ENCODE measurements at places on chromosomes 16 and 17. TPM values are rescaled to one million over a fixed set of nuclear protein-coding genes. Genes with fewer than 3 reads are reported as not detected.

DNA sequence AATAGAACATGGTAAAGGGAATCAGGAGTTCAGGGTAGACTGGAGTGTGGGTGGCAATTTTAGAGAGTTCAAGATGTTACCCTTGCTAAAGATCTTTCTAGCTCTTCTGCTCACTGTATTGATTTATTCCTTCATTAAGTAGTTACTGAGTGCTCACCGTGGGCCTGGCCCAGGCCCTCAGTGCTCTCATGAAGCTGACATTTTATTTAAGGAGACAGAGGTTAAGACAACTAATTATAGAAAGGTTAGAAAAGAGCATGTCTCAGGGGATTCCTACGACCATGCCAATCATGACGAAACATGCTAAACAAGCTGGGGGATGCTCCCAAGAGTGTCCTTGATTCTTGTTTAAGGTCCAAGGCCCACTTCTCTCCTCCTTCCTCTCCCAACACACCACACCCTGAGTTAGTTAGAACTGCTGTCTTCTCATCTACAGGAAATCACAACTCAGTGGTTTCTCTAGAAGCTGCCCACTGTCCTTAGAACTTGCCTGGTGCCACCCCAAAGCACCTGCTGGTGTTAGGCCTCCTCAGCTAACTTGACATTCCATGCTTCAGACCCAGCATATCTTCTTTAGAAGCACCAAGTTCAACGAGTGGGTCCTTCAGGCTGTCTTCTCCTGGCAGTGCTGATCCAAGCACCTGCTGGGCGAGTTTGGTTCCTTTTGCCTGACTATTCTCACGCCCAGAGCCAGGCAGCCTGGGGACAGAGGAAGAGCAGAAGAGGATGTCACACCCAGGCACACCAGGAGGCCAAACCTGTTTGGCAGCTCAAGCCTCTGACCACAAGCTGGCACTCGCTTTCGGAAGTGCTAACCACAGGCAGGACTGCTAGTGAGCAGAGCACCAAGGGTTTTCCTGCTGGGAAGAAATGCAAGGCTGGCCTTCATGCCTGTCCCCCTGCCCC is 79.0 kb downstream of the GAS7 start:
- DNase-seq: no peak

DNA sequence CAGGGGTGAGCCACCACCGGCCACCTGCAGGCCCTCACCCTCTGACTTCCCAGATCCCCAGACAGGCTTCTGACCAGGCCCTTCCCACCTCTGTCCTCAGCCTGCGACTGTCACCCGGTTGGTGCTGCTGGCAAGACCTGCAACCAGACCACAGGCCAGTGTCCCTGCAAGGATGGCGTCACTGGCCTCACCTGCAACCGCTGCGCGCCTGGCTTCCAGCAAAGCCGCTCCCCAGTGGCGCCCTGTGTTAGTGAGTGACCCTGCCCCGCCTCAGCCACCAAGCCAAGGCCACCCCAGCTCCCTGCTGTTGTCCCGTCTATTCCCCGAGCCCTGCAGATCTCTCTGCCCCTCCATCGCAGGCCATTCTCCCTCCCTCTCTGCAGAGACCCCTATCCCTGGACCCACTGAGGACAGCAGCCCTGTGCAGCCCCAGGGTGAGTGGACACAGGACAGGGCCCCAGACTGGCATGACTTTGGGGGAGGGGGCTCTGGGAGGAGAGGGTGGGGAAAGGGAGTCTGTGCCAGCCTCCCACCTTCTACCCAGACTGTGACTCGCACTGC is 1.9 kb downstream of the NTN3 start:
- DNase-seq: no peak

DNA sequence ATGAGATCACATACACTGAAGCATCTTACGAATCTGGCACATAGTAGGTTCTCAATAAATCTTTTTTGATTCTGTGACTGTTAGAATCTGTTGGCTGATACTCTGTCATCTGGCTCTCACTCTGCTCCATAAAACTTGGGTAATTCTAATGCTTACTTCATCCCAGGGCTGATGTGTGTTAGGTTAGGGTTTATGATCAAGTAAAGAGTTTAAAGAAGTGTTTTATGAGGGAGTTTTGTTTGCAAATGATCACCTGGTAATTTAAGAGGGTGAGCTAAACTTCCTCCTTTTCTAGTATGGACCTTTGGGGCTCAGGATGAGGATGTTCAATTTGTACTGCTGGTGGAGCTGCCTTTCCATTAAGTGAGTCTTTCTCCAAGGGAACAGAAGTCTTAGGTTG is 364.1 kb downstream of the WWOX start:
- no peak for DNase-seq

DNA sequence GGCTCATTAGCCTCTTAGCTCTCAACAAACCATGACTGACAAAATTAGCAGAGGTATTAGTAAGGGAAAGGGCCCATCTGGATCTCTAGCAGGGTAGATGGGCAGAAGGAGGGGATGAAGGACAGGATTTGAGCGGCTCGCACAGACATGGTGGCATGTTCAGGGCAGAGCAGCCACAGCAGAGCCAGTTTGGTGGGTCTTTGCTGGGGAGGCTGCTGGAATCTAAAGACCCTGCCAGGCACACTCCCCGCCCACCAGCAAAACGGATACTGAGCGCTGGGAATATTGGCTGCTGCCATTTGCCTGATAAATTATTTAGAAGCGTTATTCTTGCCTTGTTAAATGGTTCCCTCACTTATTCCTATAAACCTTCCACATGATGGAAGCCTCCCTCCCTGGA is 20.7 kb upstream of the NAT9 start:
- no peak for DNase-seq

DNA sequence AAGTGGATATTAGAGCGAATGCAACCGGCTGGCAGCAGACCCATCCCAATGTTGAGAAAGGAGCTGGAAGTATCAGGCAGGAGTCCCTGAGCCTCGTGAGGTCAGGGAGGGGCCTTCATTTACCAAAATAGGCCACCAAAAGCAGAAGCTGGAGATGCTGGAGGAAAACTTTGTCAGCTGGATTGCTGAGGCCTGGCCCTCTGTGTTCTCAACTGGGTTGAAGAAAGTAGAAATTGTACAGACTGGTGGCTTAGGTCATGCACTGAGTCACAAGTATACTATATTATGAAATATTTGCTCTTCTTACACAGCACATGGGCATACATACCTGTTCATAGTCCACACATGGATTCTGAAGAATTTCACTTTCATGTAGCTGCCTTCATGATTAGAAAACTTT is 23.2 kb upstream of the TEKT3 start:
- no peak for DNase-seq

- no peak for DNase-seq
Measured at GRCh38 chr16:87442581-87442966, 50.2 kb downstream of the ZCCHC14 start.

DNA sequence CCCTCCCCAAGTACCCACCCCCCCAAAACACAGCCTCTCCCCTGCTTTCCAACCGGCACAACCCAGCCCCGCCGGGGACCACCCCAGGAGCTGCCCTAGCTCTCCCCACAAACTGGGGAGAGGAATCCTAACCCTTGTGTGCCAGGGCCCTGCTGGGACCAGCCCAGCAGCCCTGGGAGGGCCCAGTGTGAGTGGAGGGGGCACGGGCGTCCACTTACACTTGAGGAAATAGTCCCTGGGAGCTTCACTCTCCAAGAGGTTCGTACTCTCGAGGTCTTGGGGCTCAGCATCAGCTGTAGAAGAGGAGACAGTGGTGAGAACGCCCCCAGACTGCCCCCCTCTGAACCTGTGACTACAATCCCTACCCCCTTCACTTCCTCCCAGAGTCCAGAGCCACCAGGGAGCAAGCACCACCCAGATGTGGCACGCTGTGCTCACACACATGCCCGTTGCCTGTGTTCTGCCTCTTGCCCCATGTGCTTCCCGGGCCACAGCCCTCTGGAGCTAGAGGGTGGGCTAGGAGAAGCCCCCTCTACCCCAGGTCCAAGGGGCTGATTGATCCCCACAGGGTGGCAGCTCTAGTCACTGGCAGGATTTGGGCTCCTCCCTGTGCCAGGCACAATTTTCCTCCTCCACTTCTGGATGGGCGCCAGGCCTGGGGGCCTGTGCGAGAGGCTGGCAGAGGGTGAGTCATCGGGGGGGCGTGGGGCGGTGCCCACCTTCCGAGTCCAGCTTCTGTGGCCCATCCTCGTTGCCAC is 3.0 kb downstream of the TRIM47 start:
- DNase-seq: no peak

GRCh38 chr16:11681556-11681955 is 13.3 kb downstream of the SNN start:
- DNase-seq: no peak

DNA sequence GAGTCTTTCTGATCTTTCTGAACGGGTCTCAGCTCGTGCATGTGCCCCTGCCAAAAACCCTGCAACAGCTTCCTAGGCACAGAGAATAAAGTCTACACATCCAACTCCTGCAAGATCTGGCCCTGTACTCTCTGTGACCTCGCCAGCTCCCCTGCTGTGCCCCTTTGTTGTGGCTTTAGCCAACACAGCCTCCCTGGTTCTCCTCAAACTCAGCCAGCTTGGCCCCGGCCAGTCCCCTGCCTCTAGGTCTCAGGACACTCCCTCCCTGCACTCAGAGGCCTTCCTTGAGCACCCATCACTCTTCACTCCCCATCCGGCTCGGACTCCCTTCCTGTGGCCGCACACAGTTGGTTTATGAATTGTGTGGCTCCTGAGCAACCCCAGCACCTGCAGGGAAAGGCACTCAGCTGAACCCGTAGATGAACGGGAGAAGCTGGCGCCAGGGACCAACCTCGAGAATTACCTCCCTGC is 1.4 kb downstream of the CEP131 start:
- DNase-seq: no peak

ALOXE3 gene
- not detected for polyA plus RNA-seq

SLC12A3 gene
- 0.11 TPM for polyA plus RNA-seq

CD300C gene
- polyA plus RNA-seq: 0.37 TPM

CD300E gene
- polyA plus RNA-seq: 0.04 TPM

CNGB1 gene
- polyA plus RNA-seq: 0.03 TPM
